A549 treated with Mapracorat at 1 μM for 4 hours (cell line): ENCODE measurements at places on chromosomes 11 and 22. TPM values are rescaled to one million over a fixed set of nuclear protein-coding genes. Genes with fewer than 3 reads are reported as not detected.

GLYATL2 gene
- 0.24 TPM in 1 of 5 replicates, not detected in the others for total RNA-seq

USP2 gene
- 0.72 to 1.3 TPM (median 1.1 TPM) in 5 replicates for total RNA-seq

SLC43A3 gene
- total RNA-seq: 0.26 to 0.55 TPM (median 0.45 TPM) in 5 replicates

VSIG2 gene
- not detected in 5 replicates for total RNA-seq

SYT13 gene
- total RNA-seq: 5.8 to 6.6 TPM (median 5.9 TPM) in 5 replicates

CRACR2B gene
- total RNA-seq: 4.0 to 6.3 TPM (median 5.2 TPM) in 5 replicates

MOGAT2 gene
- total RNA-seq: not detected in 5 replicates

PANX2 gene
- 5.1 to 7.0 TPM (median 6.5 TPM) in 5 replicates for total RNA-seq

SCT gene
- not detected in 5 replicates for total RNA-seq

DPP3 gene
- total RNA-seq: 52.7 to 59.0 TPM (median 57.5 TPM) in 5 replicates

ARHGAP8 gene
- total RNA-seq: 1.2 to 2.5 TPM (median 1.8 TPM) in 5 replicates

CEP164 gene
- 15.5 to 18.6 TPM (median 16.3 TPM) in 5 replicates for total RNA-seq

SLC22A8 gene
- not detected in 5 replicates for total RNA-seq

PATE4 gene
- total RNA-seq: not detected in 5 replicates
